T-helper 17 cell (primary cell): ENCODE measurements at places on chromosomes 12 and 14.
A peak's percentile ranks its signal among the peaks of the same experiment; 100 is the strongest.

- no peak for DNase-seq
- H3K4me1 ChIP-seq, result no peaks in the 10 kb centered on the region
- peaks cover 4% of the 10 kb centered on the region for H3K27me3 ChIP-seq
- H3K27ac ChIP-seq, result no peak overlapping the region
Measured at GRCh38 chr14:101109347-101109638, 205.8 kb upstream of the RTL1 start.

GRCh38 chr12:121575952-121576625 lies 4.7 kb downstream of the KDM2B start:
- H3K36me3 ChIP-seq, result peaks cover 5% of the 10 kb centered on the region
- H3K27ac ChIP-seq, result peak overlapping the region; percentile 61
- H3K4me1 ChIP-seq, result peaks cover 27% of the 10 kb centered on the region
- DNase-seq, result no peak

- peaks cover 3% of the 10 kb centered on the region for H3K4me1 ChIP-seq
- H3K27ac ChIP-seq, result no peak overlapping the region
- no peak overlapping the region for H3K4me3 ChIP-seq
- DNase-seq, result no peak
Measured at GRCh38 chr14:94596361-94596760, 15.1 kb downstream of the SERPINA5 start.

DNA sequence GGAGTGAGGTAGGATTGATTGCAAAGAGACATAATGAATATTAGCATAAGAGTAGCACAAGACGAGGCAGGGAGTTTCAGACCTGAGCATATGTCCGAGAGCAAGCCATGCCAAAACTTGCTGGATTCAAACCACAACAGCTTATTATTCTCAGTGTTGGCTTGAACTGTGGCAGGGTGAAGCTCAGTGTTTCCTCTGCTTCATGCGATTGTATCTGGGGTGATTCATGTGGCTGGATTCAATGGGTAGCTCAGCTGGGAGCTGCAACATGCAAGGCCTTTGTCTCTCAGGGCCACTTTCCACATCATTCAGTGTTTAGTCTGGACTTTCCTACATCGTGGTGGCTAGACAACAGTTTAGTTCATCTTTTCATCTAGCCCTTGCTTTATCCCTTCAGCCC lies 22.1 kb upstream of the E2F7 start:
- H3K4me3 ChIP-seq, result no peak overlapping the region
- H3K27ac ChIP-seq, result no peak overlapping the region
- peaks cover 2% of the 10 kb centered on the region for H3K4me1 ChIP-seq
- peaks cover 11% of the 10 kb centered on the region for H3K27me3 ChIP-seq

DNA sequence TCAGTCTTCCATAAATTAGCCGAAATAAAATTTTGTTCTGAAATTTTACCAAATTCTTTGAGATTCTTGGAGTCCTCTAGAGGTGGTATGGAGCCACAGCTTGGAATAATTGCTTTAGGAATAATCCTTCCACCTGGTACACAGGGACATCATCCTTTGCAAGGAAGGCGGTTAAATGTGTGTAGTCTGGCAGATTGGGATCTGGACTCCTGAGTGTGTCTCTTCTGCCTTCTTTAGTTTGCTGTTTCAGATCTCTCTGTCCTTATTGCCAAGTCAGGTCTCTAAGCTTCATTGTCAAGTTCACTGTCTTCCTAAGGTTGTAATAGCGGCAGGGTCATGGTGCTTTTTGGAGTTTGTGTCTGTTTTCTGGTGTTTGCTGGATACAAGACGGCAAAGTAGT lies 393.9 kb upstream of the RGS6 start:
- H3K4me1 ChIP-seq, result peaks cover 19% of the 10 kb centered on the region
- no peak for DNase-seq
- no peak overlapping the region for H3K4me3 ChIP-seq
- H3K27me3 ChIP-seq, result no peaks in the 10 kb centered on the region
- H3K36me3 ChIP-seq, result peaks cover 2% of the 10 kb centered on the region
- no peak overlapping the region for H3K27ac ChIP-seq

DNA sequence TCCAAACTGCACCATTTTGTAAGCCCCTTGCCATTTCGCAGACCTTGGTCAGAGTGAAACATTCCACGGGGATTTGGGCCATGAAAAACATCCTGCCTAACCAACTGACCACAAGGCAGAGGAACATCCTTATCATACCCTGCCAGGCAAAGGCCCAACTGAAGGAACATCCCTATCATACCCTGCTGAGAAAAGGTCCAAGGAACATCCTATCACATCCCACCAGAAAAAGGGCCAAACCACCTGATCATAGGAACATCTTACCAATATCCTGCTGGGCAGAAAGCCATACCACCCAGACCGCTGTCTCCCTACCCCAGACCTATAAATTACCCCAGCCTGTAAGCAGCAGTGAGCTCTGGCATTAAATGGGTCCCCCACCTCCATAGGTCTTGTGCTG lies 19.4 kb upstream of the LRRC9 start:
- H3K27me3 ChIP-seq, result peaks cover 30% of the 10 kb centered on the region
- H3K4me3 ChIP-seq, result no peak overlapping the region
- H3K27ac ChIP-seq, result no peak overlapping the region
- no peaks in the 10 kb centered on the region for H3K36me3 ChIP-seq
- no peaks in the 10 kb centered on the region for H3K4me1 ChIP-seq

GRCh38 chr12:98799822-98800221 lies 154.7 kb downstream of the APAF1 start:
- H3K27me3 ChIP-seq, result peaks cover 35% of the 10 kb centered on the region
- H3K27ac ChIP-seq, result no peak overlapping the region
- H3K4me3 ChIP-seq, result no peak overlapping the region
- H3K4me1 ChIP-seq, result no peaks in the 10 kb centered on the region
